ENCODE measurements at places on chromosomes 12 and 14. TPM values are rescaled to one million over a fixed set of nuclear protein-coding genes. Genes with fewer than 3 reads are reported as not detected.

The NFYB gene
- 21.1 TPM for total RNA-seq

The COL2A1 gene
- total RNA-seq, result 0.37 TPM

DNA sequence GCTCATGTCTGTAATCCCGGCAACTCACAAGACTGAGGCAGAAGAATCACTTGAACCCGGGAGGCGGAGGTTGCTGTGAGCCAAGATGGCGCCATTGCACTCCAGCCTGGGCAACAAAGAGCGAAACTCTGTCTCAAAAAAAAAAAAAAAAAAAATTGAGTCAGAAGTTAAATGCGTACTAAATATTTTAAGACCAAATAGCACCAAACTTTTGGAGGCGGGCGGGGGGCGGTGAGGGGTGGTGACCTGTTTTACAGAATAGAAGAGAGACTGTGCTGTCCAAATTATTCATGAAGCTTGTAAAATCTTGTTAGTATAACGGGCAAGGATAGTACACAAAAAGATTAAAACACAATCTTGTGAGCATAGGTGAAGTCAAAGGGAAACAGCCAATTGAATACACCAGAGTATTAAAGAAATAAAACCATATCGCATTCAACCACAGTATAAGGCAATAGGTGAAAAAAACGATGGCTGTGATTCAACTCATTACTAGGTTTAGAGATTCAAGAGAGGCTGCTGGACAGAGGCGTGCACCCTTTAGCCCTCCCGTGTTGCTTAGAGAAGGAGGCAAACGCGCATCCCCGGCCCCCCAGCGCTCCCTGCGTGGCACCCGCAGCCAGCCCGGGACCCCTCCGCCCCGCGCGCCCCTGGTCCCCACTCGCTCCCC lies 571 bp downstream of the ZNF891 start:
- peaks cover 19% of the 10 kb centered on the region for H3K36me3 ChIP-seq
- peak overlapping the region; percentile 100 for H3K27ac ChIP-seq
- H3K4me3 ChIP-seq, result peak overlapping the region; percentile 77
- peaks cover 14% of the 10 kb centered on the region for H3K4me1 ChIP-seq
- peak; percentile 75 for DNase-seq

DNA sequence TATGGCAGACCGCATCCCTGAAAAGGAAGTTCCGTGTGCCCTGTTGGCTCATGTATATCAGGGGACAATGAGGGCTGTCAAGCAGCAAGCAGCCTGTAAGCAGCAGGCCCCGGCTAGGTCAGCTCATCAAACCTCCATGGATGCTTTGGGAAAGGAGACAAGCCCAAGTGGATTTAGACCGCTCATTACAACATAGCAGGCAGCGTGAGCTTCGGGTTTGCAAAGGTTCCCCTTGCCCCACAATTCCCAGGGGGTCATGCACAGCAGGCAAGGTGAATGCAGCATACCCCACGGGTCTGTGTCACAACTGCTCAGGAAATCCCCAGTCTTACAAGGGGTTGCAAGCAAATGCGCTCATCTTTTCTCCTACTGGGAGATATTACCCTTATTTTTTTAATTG lies 54.6 kb downstream of the KCNK13 start:
- H3K36me3 ChIP-seq, result no peaks in the 10 kb centered on the region
- H3K27me3 ChIP-seq, result no peaks in the 10 kb centered on the region
- DNase-seq, result no peak
- no peaks in the 10 kb centered on the region for H3K4me1 ChIP-seq

DNA sequence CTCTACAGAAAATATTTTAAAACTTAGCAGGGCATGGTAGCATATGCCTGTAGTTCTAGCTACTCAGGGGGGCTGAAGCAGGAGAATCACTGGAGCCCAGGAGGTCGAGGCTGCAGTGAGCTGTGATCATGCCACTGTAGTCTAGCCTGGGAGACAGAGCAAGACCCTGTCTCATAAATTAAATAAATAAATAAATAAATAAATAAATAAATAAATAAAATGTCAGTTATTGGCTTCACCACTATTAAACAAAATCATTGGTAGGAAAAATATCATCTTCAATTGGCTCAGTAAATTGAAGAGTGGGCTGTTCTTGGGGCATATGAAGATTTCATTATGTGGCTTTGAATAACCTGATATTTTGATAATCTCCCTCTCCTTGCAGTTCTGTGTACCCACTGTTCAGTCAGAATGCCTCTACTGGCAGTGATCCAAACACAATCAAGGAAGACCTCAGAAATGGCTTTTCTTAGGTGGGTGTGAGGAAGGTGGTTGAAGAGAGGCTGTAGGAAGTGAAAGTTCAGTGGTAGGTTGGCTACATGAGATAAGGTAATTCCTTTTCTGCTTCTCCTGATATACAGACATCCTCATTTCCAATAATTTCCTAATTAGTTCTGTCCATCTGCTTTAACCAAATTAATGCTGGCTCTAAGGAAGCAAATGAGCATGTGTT lies 175.8 kb downstream of the MSRB3 start:
- no peaks in the 10 kb centered on the region for H3K27me3 ChIP-seq
- H3K36me3 ChIP-seq, result no peaks in the 10 kb centered on the region
- H3K4me1 ChIP-seq, result no peaks in the 10 kb centered on the region
